NCI-H2029 (cell line): ENCODE measurements at places on chromosomes 12 and 14.
A peak's percentile ranks its signal among the peaks of the same experiment; 100 is the strongest.

DNA sequence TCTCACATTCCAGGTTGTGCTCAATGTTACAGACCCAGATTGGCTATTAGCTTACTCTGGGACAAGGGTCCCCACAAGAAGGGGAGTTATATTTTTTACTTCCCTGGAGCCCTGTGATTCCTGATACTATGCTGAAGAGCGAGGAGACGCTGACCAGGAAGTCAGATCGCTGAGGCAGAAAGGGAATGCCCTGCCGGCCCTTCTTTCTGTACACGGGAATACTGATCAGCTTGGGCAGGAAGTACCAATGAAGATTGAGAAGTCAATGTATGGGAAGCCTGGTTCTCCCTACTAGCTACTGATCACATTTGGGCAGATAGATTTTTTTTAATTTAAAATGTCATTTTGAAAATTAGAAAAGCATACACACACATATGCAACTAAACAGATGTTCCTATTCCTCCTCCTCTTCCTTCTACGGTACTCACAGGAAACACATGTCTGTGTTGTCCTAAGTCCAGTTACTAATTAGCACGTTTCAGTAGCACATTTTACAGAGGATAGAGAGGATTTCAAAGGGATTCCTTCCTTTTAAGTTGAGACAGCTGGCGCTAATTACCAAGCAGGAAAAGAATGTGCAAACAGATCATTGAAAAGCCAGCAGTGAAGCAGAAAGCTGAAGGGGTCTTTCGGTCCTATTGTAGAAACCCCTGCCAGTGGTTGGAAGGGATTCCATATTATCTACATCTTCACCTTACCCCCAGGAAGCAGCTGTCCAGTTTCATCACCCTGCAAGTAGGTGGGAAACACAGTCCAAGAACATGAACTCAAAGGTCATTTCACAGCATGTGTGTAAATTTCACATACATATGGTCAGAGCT, 292.4 kb downstream of the DUSP6 start:
- DNase-seq, result peak; percentile 25

- no peak for DNase-seq
Observed at GRCh38 chr12:75820071-75820470, 211.5 kb downstream of the PHLDA1 start.

- DNase-seq, result no peak
Observed at GRCh38 chr12:111767362-111768158, 827 bp downstream of the ALDH2 start.

GRCh38 chr14:93811676-93812075, 23.4 kb upstream of the PRIMA1 start:
- no peak for DNase-seq

DNA sequence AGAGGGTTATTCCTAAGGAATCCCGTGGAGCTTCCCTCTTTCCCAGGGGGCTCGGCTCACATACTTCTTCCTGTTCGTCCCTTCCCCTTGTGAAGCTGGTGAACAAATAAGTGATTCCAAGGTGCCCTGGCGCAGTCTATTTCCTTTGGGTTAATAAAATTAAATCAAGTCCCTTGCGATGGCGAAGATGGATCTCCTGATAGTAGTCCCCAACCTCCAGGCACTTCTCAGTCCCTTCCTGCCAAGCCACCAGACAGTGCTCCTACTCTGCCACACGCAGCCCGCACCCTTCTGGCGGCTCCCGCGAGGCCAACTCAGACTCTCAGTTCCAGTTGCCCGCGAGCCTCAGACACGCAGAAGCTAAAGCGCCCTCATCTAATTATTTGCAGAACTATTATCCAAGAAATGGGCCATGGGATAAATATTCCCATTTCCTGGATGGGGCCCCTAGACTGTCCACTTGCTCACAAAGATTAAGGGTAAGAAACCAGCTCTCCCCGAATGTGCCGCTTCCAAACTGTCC, 2.4 kb upstream of the SIX6 start:
- DNase-seq, result no peak

GRCh38 chr14:38387821-38388220, 131.9 kb upstream of the CLEC14A start:
- no peak for DNase-seq

GRCh38 chr12:50676756-50677155, 87.1 kb upstream of the ATF1 start:
- DNase-seq, result no peak

- no peak for DNase-seq
Observed at GRCh38 chr14:34218881-34219280, 243.2 kb downstream of the SPTSSA start.

GRCh38 chr12:106955377-106956047, at the start of gene TMEM263:
TMEM263 (plus strand) TSS chr12:106955907; CDS start chr12:106967117, 11,210 bp downstream.
- DNase-seq, result peak; percentile 85

- DNase-seq, result no peak
Observed at GRCh38 chr12:99436584-99436983, 211.0 kb upstream of the GARIN6 start.

GRCh38 chr12:113860950-113861349, 105.2 kb downstream of the RBM19 start:
- no peak for DNase-seq

GRCh38 chr12:110444455-110444854, 5.7 kb downstream of the ARPC3 start:
- no peak for DNase-seq

GRCh38 chr12:2649201-2650030, 145.4 kb upstream of the FKBP4 start:
- DNase-seq, result no peak

DNA sequence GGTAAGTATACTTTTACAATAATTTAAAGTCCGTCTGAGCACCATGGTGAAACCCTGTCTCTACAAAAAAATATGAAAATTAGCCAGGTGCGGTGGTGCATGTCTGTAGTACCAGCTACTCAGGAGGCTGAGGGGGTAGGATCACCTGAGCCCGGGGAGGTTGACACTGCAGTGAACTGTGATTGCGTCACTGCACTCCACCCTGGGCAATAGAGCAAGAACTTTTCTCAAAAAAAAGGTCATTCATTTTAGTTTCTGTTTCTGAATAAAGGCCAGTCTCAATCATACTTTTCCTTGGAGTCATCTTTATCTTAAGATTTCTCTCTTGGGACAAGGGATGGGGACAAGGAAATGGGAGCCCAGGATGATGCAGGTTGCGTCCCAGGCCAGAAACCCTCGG, 12.9 kb downstream of the ANKRD13A start:
- no peak for DNase-seq
